ENCODE measurements at places on chromosomes 6 and 20. TPM values are rescaled to one million over a fixed set of nuclear protein-coding genes. Genes with fewer than 3 reads are reported as not detected.

CPNE1 gene
- total RNA-seq: 172 TPM

DYNLT2 gene
- total RNA-seq: 1.9 TPM

LAMA4 gene
- 155 TPM for total RNA-seq

ENPP3 gene
- total RNA-seq: 0.39 TPM

HCRTR2 gene
- total RNA-seq: not detected

IP6K3 gene
- 3.9 TPM for total RNA-seq

PFDN6 gene
- 72.8 TPM for total RNA-seq

TRAPPC3L gene
- total RNA-seq: not detected

TCP11 gene
- not detected for total RNA-seq

VSX1 gene
- total RNA-seq: not detected

SPDEF gene
- 0.42 TPM for total RNA-seq

PHACTR3 gene
- 0.14 TPM for total RNA-seq

HS3ST5 gene
- 2.4 TPM for total RNA-seq

OVOL2 gene
- 0.24 TPM for total RNA-seq

PRL gene
- total RNA-seq: not detected

PSORS1C2 gene
- not detected for total RNA-seq

ZBTB9 gene
- total RNA-seq: 5.5 TPM

ADGRF4 gene
- not detected for total RNA-seq

ANKEF1 gene
- total RNA-seq: 6.6 TPM

ZBP1 gene
- total RNA-seq: not detected

SNRNP48 gene
- total RNA-seq: 10.1 TPM

CDYL gene
- 71.5 TPM for total RNA-seq

PLCB1 gene
- total RNA-seq: 17.6 TPM

ABRACL gene
- total RNA-seq: 9.8 TPM

CST1 gene
- 0.39 TPM for total RNA-seq

ADNP gene
- 31.1 TPM for total RNA-seq

UST gene
- 4.0 TPM for total RNA-seq

SLC35F1 gene
- total RNA-seq: 23.1 TPM

F13A1 gene
- 2.4 TPM for total RNA-seq

ZNF311 gene
- 1.8 TPM for total RNA-seq

OOEP gene
- total RNA-seq: not detected

All from cardiac muscle cell (in vitro differentiated cells and primary cell).